ENCODE measurements at places on chromosomes 3 and 15. TPM values are rescaled to one million over a fixed set of nuclear protein-coding genes. Genes with fewer than 3 reads are reported as not detected.

Gene TERC
- 2.5 TPM for total RNA-seq

Gene CDHR4
- total RNA-seq = not detected

GRCh38 chr15:50234764-50235163 is 30.8 kb downstream of the HDC start:
- H3K4me3 ChIP-seq = no peak overlapping the region
- no peaks in the 10 kb centered on the region for H3K4me1 ChIP-seq
- DNase-seq = no peak
- H3K27ac ChIP-seq = no peak overlapping the region
- no peaks in the 10 kb centered on the region for H3K27me3 ChIP-seq

Gene GPR27
- total RNA-seq = not detected

Gene GOLGA8J
- not detected for total RNA-seq

GRCh38 chr3:105145511-105145910 is 221.2 kb upstream of the ALCAM start:
- H3K27me3 ChIP-seq = peaks cover 1% of the 10 kb centered on the region
- DNase-seq = no peak
- peaks cover 3% of the 10 kb centered on the region for H3K4me1 ChIP-seq
- H3K36me3 ChIP-seq = no peaks in the 10 kb centered on the region

GRCh38 chr3:138939561-138940241 is 7.2 kb downstream of the FOXL2 start:
- peaks cover 76% of the 10 kb centered on the region for H3K27me3 ChIP-seq
- no peaks in the 10 kb centered on the region for H3K36me3 ChIP-seq
- H3K4me1 ChIP-seq = peaks cover 44% of the 10 kb centered on the region

Gene LPCAT4
- 23.8 TPM for total RNA-seq

DNA sequence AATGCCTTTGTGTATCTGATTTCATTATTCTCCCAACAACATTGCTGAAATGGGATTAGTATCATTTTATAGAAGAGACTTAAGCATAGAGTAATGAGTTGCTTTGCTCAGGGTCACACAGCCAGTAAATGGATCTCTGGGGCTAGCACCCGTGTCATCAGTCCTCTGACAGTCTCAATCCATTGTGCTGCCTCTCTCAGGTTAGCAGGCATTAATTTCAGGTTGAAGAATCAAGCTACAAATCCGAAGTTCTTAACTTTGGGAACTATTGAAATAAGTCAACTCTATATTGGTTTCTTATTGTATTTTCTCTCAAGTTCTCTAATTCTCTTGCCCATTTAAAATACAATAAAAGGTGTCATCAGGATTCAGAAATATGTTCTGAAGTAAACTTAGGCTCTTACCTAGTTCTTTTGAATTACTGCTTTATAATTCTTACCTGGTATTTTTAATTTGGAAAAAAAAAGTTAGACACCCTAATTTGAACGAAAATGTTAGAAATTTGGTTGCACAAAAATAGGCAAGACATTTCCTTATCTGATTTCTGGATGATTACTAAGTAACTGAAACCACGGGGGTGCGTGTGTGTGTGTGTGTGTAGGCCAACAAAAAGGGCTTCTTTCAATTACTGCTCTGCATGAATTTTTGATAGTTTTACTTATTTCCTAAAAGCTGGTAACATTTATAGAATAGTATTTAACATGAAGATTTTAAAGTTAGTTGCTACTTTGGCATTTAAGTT is 189.8 kb downstream of the MBNL1 start:
- H3K36me3 ChIP-seq = peaks cover 72% of the 10 kb centered on the region
- H3K27ac ChIP-seq = peak overlapping the region; percentile 18
- DNase-seq = no peak
- peaks cover 20% of the 10 kb centered on the region for H3K4me1 ChIP-seq
- H3K27me3 ChIP-seq = no peaks in the 10 kb centered on the region

Gene CPNE9
- total RNA-seq = 0.20 TPM
